ENCODE measurements at places on chromosomes 5 and 9. TPM values are rescaled to one million over a fixed set of nuclear protein-coding genes. Genes with fewer than 3 reads are reported as not detected.

GRCh38 chr5:128083811-128084227 is 253 bp downstream of the SLC12A2 start:
- peak overlapping the region; percentile 26 for H3K4me3 ChIP-seq
- H3K36me3 ChIP-seq: peaks cover 18% of the 10 kb centered on the region
- no peak for DNase-seq
- H3K4me1 ChIP-seq: peaks cover 50% of the 10 kb centered on the region
- H3K27ac ChIP-seq: no peak overlapping the region

DNA sequence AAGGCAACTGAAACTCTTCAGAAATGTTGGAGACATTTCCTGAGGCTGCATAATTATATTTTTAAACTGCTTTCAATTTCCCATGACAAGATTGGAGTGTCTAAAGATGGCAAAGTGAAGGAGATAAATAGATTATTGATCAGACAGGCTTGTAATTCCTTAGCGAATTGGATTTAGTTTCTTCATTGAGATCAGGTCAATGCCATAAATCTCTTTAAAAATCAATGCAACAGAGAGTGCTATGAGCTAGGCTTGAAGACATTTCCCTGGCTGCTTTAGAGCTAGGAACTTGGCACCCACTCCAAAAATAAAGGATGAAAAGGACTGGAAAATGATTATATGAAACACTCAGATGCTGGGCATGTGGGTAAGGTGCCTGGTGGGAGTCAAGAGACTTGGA is 828.4 kb downstream of the TLR4 start:
- no peak for DNase-seq
- no peaks in the 10 kb centered on the region for H3K4me1 ChIP-seq
- no peak overlapping the region for H3K27ac ChIP-seq
- no peaks in the 10 kb centered on the region for H3K27me3 ChIP-seq
- no peaks in the 10 kb centered on the region for H3K36me3 ChIP-seq
- no peak overlapping the region for H3K4me3 ChIP-seq

The PTPRD gene
- not detected for total RNA-seq

- no peak overlapping the region for H3K4me3 ChIP-seq
- no peaks in the 10 kb centered on the region for H3K4me1 ChIP-seq
- no peak for DNase-seq
Observed at GRCh38 chr5:147483961-147484707, 25.7 kb downstream of the DPYSL3 start.

DNA sequence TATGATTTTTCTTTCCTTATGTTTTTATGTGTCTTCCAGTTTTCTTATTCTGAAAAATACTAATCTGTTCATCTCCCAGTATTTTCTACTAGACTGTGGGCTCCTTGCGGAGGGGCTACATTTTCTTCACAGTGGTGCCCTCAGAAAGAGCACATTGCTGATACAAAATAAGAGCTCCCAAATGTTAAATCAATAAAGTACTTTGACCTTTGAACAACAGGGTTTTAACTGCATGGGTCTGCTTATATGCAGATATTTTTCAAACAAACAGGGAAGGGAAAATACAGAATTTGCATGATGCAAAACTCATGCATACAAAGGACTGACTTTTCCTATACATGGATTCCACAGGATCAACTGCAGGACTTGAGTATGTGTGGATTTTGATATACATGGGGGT is 79.9 kb upstream of the ACO1 start:
- peaks cover 4% of the 10 kb centered on the region for H3K27me3 ChIP-seq
- H3K4me1 ChIP-seq: no peaks in the 10 kb centered on the region
- DNase-seq: no peak
- no peak overlapping the region for H3K27ac ChIP-seq
- no peak overlapping the region for H3K4me3 ChIP-seq
- no peaks in the 10 kb centered on the region for H3K36me3 ChIP-seq

The SYK gene
- 0.13 TPM for total RNA-seq

- no peaks in the 10 kb centered on the region for H3K36me3 ChIP-seq
- no peak overlapping the region for H3K27ac ChIP-seq
- peaks cover 30% of the 10 kb centered on the region for H3K4me1 ChIP-seq
- peaks cover 10% of the 10 kb centered on the region for H3K27me3 ChIP-seq
- no peak overlapping the region for H3K4me3 ChIP-seq
Observed at GRCh38 chr5:39657943-39658342, 233.2 kb upstream of the DAB2 start.

- DNase-seq: no peak
- H3K4me3 ChIP-seq: no peak overlapping the region
- H3K4me1 ChIP-seq: peaks cover 2% of the 10 kb centered on the region
- no peaks in the 10 kb centered on the region for H3K36me3 ChIP-seq
- no peaks in the 10 kb centered on the region for H3K27me3 ChIP-seq
Observed at GRCh38 chr9:135698767-135699166, 514 bp downstream of the SOHLH1 start.

DNA sequence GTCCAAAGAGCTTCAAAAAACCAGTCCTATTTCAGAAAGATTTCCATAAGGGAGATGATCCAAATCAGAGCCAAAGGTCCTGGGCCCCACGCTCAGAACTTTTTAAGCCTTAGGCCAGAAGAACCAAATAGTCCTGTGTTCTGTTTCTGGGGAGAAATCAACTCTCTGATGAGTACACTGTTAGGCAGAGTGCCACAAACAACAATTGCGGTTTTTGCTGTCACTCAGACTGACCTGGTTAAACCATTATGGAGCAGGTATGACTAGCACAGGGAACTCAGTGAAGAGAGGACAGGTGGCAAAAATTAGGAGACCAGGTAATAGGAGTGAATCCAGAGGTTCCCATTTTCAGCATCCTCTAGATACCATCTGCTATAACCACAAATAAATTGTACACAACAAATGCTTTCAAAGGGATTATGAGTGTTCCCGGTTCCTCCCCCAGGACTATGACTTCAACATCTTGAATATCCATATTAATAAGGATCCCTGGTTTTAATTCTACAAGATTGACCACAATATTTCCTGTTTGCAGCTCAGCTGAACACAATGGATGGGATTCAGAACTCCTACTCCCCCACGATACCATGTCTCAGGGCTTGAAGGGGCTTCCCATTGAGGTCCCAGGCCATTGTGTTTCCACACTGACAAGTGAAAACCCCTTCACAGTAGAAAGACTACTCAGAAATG is 52.1 kb upstream of the FREM1 start:
- H3K4me3 ChIP-seq: no peak overlapping the region
- peaks cover 12% of the 10 kb centered on the region for H3K4me1 ChIP-seq
- peak overlapping the region; percentile 6 for H3K27ac ChIP-seq
- H3K27me3 ChIP-seq: no peaks in the 10 kb centered on the region
- DNase-seq: no peak
- no peaks in the 10 kb centered on the region for H3K36me3 ChIP-seq

- no peak for DNase-seq
- H3K36me3 ChIP-seq: peaks cover 5% of the 10 kb centered on the region
- no peak overlapping the region for H3K4me3 ChIP-seq
- H3K27ac ChIP-seq: no peak overlapping the region
Observed at GRCh38 chr9:83019246-83019645, 43.7 kb downstream of the RASEF start.

All from activated CD8-positive, alpha-beta T cell treated with anti-CD3 and anti-CD28 coated beads, Interleukin-2, amount 10 ng/mL, durations not matched to agents 7 days and 5 days (primary cell).